ENCODE measurements at places on chromosomes 5 and 9. TPM values are rescaled to one million over a fixed set of nuclear protein-coding genes. Genes with fewer than 3 reads are reported as not detected.

DNA sequence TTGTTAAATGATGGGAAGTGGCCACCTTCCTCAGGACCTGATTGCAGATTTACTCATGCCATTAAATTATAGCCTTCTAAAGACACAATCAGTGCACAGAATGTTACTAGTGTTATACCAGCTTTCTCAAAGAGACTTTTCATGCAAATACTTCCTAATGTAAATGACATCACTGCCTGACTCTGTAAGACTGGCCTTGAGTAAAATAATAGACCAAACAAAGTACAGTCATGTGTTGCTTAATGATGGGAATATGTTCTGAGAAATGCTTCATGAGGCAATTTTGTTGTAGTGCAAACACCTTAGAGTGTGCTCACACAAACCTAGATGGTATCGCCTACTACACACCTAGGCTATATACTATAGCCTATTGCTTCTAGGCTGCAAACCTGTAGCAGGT is 17.0 kb upstream of the C1QTNF3 start:
- no peak for DNase-seq

- DNase-seq, result no peak
Observed at GRCh38 chr5:136731241-136731900, 366.0 kb upstream of the TRPC7 start.

- peak; percentile 44 for DNase-seq
Observed at GRCh38 chr5:54834121-54834842, 151.1 kb downstream of the ESM1 start.

- DNase-seq, result no peak
Observed at GRCh38 chr5:137034764-137035479, 464.2 kb downstream of the SPOCK1 start.

- peak; percentile 44 for DNase-seq
Observed at GRCh38 chr9:137294681-137295237, 7.3 kb downstream of the NRARP start.

DNA sequence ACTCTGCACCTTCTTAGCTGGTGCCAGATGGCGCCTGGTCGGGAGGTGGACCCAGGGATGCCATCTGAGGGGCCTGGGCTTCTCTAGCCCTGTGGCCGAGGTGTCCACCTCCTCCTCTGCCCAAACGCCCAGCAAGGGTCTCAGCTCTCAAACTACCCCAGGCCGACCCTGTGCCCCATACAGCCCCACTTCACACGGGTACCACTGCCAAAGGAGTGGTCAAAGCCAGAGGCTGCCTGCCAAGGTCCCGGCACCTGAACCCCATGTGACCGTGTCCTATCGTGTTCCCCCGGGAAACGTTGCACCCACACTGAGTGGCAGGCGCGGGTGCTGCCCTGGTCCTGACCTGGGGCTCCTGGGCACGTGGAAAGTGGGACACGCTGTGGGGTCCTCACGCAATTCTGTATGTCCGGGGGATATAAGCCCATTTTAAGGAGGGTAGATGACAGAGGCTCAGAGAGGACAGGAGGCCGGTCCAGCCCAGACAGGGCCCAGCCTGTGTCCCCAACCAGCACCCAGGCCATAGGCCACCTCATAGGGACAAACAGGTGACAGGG is 1.9 kb downstream of the ENTPD8 start:
- DNase-seq, result peak; percentile 22

GRCh38 chr5:170380361-170380951 is 8.7 kb downstream of the KCNMB1 start:
- no peak for DNase-seq

DNA sequence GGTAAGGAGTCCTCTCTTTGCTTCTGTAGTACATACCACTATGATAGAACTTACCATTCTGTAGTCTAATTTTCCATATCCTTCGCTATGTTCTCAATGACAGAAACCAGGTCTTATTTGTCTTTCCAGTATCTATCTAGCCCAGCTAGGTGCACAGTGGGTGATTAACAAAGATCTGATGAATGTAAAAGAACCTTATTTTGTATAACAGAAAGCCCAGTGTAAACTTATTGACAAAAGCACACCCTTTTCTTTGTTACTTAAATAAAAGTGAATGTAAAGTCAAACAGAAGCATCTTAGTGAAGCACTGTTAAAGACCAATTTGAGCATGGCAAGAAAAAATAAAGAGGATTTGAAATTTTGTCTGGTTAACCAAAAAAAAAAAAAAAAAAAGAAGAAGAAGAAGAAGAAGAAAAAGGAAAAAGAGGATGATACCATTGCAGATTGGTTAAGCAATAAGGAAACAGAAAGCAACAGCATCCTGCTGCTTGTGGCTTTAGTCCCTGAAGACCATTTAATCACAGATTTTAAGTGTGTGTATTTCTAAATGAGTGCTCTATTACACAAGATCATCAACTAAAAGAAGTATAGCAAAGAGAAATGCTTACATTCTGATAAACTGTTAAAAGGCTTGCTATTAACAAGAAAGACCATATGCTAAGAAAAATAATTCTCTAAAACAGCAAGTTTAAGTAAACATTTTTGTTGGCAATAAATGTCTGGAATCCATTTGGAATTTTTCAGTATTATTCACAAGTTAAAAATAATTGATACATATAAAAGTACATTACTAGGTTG is 21.2 kb downstream of the MEGF9 start:
- DNase-seq, result no peak

GRCh38 chr5:103690676-103691075 is 128.1 kb upstream of the NUDT12 start:
- DNase-seq, result no peak

DNA sequence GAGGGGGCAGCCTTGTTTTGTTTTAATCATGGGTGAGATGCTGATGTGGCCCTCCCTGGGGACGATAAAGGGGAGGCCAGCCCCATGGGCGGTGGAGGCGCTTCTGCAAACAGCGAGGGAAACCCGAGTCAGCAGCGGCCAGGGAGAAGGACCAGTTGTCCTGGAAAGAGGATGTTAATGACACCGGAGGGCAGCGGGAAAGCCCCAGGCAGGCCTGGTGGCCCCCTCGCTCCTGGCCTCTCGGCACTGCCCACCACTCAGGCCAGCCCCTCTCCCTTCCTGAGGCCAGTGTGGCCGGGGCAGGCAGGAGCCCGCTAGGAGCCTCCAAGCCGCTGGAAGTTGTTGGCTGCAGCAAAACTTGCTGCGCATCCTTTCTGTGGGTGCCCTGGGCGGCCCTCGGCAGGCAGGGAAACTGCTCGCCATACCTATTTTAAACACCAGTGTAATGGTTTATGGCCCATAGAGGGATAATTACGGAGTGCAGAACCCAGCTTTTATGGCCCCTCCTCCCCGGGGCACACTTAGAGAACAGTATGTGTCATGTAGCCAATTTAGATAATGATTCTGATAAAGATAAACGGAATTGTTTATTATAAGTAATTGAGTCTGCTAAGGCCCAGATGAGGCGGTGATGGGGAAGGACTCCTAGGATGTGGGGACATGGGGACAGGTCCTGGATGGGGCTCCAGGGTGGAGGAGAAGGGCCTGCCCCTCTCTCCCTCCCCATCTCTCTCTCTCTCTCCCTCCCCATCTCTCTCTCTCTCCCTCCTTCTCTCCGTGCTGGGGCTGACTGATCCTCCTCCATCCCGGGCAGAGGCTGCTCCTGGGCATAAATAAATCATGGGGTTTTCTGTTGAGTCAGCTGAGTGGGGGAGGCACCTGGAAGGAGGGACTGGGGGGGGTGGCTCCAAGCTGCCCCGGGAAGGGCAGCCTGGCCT is 36.9 kb downstream of the LMX1B start:
- DNase-seq, result no peak

DNA sequence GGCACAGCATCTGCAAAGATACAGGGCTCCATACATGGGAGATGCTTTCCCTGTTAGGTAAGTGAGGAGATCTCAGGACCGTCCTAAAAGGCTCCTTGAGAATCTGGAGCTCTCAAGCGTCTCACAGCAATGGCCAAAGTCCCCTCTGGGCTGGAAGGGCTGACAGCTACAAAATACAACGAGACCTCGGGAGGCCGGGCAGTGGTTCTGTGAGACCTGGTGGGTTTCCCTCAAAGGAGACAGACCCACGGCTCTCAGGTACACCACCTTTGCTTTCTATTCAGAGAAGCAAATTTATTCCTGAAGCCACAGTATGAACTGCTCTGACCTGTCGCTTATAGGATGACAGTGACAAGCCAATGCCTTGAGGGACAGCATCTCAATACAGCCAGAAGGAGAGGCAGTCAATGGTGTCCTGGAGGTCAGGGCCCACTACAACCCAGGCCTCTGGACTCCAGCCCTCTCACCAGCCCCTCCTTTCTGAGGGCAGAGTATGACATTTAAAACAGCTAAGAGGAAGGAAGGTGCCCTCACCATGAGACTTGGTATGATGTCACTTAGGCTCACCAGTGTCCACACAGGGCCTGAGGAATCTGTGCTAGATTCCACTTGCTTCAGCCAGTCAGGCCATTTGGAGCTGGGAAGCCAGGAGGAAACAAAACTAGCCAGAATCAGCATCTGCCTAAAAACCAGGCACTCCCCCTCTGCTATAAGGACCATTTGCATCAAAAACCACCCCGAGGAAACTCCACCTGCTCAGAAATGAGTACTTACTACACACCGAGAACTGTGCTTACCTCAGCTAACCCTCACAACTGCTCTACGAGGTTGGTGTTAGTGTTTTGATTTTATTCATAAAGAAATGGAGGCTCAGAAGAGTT is 86.5 kb upstream of the FSTL4 start:
- DNase-seq, result no peak

DNA sequence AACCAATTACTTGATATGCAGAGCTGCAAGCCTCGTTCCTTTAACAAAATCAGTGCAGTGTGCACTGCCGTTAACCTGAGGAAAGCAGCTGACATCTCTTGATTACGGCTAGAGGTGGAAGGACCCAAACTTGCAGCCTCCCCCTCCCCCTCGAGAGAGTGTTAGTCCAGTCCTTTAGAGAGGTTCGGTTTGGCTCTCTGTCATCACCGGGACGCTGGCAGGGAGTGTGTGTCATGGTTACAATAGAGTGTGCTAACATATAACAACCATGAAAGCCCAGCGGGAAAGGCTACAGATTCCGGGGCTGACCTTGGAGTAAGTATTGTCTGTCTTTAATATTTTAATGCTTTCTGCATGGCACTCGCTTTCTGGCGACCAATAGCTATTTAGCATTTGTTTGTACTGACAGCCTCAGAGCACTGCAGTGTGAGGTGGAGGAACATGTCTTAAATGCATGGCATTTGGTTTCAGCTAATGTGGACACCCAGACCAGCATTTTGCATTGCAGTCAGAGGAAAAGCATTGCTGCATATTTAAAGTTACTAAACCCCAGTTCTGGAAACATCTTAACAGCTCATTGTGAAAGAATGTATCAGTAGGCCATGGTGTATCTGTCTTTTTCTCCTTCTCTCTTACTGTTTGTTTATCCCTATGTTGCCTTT is 237.5 kb downstream of the CD180 start:
- DNase-seq, result peak; percentile 44

- DNase-seq, result peak; percentile 23
Observed at GRCh38 chr5:39072925-39073766, 1.1 kb downstream of the RICTOR start.

The CARD9 gene
- 0.86 TPM for total RNA-seq

The TNFSF8 gene
- 1.2 TPM for total RNA-seq

The PDE6A gene
- 0.16 TPM for total RNA-seq

The FAM221B gene
- not detected for total RNA-seq

The PCDH12 gene
- 10.0 TPM for total RNA-seq

The CDKN2B-AS1 gene
- total RNA-seq, result 0.13 TPM

The SHC3 gene
- total RNA-seq, result 1.5 TPM

The LPAR1 gene
- 27.3 TPM for total RNA-seq

The IFNB1 gene
- not detected for total RNA-seq

The FBP2 gene
- 0.62 TPM for total RNA-seq

The RNF224 gene
- total RNA-seq, result not detected

All from left cardiac atrium (tissue), 4 donors.